H1 (cell line): ENCODE measurements at places on chromosomes 1 and 21. TPM values are rescaled to one million over a fixed set of nuclear protein-coding genes. Genes with fewer than 3 reads are reported as not detected.

GRCh38 chr1:45282351-45282750 lies 44.3 kb upstream of the HPDL start:
- H3K27me3 ChIP-seq: no peaks in the 10 kb centered on the region
- no peak overlapping the region for H3K4me3 ChIP-seq
- no peaks in the 10 kb centered on the region for H3K36me3 ChIP-seq
- no peak overlapping the region for H3K27ac ChIP-seq
- H3K4me1 ChIP-seq: no peaks in the 10 kb centered on the region
- DNase-seq: no peak

ALG6 gene
- 25.1 and 26.8 TPM in 2 replicates for total RNA-seq

HCN3 gene
- 5.5 and 6.4 TPM in 2 replicates for total RNA-seq

DIPK1A gene
- 4.8 and 5.0 TPM in 2 replicates for total RNA-seq
